ENCODE measurements at places on chromosomes 1 and 21.

GRCh38 chr1:70778934-70779333 lies 268.7 kb downstream of the PTGER3 start:
- DNase-seq = no peak

DNA sequence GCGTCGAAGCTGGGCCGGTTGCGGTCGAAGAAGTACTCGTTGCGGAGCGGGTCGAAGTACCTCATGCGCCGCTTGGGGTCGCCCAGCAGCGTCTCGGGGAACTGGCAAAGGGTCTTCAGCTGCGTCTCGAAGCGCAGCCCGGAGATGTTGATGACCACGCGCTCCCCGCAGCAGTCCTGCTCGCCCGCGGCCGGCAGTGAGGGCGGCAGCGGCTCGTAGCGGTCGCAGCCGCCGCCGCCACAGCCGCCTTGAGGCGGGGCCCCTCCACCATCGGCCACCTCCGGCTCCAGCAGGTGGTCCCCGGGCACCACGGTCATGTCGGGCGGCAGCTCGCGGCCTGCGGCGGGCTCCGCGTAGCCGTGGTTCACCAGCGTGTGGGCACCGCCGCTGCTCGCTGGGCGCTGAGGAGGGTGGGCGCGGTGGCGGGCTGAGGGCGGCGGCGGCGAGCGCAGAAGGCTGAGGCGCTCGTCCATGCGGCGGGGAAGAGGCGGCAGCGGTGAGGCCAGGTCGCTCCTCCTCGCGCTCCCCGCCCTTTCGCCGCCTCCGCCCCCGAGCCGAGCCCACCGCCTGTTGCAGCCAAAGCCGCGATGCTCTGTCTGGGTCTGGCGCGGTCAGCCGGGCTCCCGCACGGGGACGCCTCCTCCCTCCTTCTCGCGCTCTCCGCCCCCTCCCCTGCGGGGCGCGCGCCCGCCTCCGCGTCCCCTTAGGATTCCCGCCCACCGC lies at the start of gene KCNA3:
Gene KCNA3, minus strand, starts transcription at position 604 of the 723 bp plus-strand sequence. Its CDS starts 131 bp downstream, at position 473.
- DNase-seq = peak; percentile 82

- DNase-seq = no peak
Observed at GRCh38 chr1:59271561-59272260, 25.2 kb upstream of the FGGY start.

GRCh38 chr1:212949771-212950170 lies 570 bp upstream of the VASH2 start:
- no peak for DNase-seq

DNA sequence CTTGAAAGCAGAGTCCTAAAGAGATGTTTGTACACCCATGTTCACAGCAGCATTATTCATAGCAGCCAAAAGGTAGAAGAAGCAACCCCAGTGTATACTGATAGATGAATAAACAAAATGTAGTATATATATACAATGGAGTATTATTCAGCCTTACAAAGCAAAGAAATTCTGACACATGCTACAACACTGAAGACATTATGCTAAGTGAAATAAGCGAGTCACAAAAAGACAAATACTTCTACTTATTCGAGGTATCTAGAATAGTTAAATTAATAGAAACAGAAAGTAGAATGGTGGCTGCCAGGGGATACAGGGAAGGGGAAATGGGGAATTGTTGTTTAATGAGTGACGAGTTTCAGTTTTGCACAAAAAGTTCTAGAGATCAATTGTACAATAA lies 23.5 kb downstream of the COP1 start:
- DNase-seq = no peak

- DNase-seq = no peak
Observed at GRCh38 chr21:45029298-45029947, 45.0 kb upstream of the ADARB1 start.

DNA sequence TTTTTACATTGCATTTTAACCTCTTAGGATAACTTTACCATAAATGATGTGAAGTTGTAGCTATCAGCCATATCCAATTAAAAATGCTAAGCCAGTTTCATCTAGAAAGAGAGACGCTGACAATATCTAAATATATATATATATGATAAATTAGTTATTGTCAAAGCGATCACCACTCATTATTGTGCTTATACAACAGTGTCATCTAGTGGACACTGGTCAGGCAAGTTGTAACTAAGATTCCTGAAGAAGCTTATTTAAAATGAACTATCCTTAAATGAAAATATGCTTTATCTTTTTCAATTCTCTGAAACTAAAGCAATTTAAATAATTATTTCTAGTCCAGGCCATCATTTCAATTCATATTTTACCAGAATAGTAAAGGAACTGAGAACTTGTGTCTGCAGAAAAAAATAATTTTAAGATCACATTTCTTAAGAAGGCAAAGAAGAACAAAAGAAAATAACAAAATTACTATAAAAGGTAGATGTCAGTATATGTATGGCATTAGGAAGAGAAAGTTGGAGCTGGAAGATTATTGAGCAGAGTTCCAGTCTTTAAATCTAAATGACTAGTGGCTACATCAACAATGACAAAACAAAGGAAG lies 193.3 kb upstream of the SNX7 start:
- peak; percentile 49 for DNase-seq

DNA sequence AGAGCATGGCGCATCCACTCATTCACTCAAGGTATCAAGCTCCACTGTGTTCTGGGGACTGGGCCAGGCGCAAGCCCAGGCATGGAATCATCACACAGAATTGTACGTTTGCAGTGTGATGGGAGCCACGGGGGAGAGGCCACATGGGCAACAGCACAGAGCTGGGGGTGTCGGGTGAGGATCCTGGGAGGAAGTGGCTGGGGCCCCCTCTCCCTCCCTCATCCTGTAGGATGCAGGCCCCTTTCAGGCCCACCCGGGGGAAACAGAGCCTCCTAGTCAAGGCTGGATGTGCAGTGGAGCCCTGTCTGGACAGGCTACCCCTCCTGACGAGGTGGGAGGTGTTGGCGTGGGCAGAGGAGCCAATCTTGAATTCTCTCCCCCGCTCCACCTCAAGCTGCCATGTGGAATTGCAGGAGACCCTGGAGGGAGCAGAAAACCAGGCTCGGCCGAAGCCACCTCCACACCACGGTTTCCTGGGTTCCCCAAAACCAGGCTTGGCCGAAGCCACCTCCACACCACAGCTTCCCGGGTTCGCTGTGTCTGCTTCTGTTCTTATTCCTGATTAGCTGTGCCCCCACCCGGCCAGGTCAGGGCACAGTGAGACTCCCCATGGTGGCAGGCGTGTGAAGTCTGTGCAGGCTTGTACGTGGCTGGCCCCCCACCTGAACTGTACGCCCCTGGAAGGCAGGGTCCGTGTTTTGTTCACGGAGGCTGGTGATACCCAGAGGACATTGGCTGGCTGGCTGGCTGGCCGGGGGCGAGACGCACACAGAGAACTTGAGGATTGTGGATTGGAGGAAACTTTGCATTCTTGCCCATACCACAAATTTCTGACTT lies 4.2 kb upstream of the C1orf174 start:
- no peak for DNase-seq

GRCh38 chr1:197808880-197809279 lies 33.6 kb upstream of the DENND1B start:
- peak; percentile 30 for DNase-seq

DNA sequence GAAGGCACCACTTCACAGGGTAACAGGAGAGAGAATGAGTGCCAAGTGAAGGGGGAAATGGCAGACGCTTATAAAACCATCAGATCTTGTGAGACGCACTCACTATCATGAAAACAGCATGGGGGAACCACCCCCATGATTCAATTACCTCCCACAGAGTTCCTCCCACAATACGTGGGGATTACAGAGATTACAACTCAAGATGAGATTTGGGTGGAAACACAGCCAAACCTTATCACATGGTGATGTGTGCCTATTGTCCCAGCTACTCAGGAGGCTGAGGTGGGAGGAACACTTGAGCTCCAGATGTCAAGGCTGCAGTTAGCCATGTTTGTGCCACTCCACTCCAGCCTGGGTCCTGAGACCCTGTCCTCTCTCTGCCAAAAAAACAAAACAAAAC lies 56.0 kb upstream of the DSCAM start:
- DNase-seq = no peak

DNA sequence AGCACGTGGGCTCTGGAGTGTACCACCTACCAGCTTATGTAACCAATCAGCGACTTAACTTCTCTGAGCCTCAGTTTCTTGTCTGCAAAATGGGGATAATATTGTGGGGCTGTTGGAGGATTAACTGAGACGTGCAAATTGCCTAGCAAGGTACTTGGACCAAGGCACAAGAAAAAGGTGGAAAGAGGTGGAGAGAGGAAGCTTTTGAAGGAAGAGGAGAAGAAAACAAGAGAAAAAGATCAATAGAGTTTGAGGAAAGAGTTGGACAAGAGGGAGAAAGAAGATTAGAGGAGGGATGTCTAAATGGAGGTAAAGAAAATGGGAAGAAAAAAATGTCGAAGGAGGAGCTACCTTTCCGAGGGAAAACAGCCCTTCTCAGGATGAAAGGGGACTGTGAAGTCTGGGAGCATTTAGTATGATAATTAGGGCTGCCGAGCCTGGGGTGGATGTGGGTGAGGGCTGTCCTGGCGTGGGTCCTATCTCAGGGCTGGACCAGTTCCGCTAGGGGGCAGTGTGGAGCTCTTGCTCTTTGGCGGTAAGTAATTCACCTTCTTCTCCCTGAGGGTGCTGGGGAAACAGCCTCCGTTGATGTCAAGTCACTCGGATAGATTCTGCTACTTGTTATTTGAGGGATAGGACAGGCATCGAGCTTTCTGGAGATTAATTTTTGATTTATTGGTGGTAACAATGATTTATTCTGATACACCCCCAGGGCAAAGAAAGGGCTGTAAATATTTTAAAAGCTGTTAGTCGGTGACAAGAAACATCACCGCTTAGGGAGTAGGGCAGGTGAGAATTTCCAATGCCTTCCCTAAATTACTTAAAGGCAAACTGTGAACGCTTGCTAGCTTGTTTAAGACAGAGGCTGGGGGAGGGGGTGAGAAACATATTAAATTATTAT lies 79.0 kb upstream of the NFASC start:
- DNase-seq = peak; percentile 65

DNA sequence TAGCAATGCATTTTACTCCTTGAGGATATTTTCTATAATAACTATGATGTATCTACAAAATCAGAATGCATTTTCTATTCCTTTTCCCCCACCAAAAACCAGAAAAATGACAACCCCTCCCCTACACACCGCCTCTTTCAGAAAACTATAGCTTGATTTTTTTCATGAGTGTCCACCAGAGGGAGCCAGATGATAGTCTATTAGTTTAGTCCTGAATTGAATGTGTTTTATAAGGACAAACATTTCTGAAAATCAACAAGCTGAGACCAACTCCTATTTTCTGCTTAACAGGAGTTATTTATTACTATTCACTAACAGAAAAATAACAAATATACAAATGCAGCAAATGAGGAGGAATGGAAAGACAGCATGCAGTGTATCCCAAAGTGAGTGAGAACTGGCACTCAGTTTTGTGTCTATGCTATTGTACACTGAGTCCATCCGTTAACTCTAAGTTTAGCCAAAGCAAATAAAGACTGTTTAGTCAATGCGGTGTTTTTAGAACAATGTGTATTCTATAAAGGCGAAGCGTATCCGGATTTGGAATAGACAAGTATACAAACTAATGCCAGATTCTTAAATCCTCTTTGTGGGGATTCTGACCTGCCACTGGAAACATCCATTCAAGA lies 182.6 kb downstream of the VAV3 start:
- no peak for DNase-seq
